Activated gamma-delta T cell treated with Interleukin-2 at 50 U/mL for 16 hours (primary cell): ENCODE measurements at places on chromosomes 3 and 15.

GRCh38 chr15:83844742-83845141 is 190.8 kb downstream of the ADAMTSL3 start:
- DNase-seq, result no peak

GRCh38 chr15:36334059-36334458 is 245.4 kb upstream of the CDIN1 start:
- no peak for DNase-seq

DNA sequence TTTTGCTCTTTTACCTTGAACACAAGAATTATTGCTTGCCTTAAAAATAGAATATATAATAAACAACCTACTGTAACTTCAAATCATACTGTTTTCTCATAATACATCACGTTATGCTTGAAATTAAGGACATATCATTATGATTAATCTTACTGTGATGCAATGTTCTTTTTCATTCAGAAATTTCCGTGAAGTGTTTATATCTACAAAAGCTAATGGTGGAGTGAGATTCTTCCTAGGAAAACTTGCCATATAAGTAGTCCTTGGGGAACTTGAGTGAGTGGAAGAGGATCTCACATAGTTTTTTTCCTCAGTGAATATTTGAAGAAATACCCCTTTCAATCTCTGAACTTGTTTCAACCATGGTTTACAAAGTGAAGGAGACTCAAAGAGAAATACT is 498.7 kb upstream of the CBLB start:
- DNase-seq, result no peak

GRCh38 chr3:150372722-150373121 is 35.4 kb upstream of the TSC22D2 start:
- no peak for DNase-seq

- DNase-seq, result no peak
Measured at GRCh38 chr3:107634099-107634489, 111.3 kb downstream of the BBX start.
